ENCODE measurements at places on chromosomes 3 and 15.

DNA sequence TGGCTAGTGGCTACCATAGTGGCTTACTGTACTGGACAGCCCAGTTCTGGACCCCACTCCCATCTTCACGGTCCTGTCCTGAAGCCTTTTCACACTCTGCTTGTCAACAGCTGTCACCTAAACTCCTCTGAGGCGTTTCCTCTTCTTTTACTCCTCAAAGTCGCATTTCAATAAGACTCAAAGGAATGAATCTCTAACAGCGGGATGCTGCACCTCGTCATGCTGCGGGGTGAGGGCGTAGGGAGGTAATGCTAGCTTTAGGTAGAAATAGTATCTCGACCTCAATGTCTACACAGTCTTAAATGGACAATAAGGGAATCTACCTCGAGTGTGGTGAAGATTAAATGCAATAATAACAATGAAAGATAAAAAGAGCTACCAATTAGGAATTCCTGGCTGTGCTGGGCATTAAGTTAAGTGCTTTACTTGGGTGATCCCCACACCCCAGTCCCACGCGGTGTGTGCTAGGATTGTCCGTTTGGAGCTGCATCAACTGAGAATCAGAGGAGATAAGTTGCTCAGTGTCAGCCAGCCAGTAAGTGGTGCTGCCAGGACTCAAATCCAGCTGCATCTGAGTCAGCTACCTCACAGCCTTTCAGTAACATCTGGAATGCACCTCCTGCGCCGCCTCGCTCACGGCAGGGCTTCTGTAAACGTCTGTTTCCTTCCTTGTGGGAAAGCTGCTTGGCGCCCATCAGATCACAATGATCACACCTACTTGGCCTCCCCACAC lies 14.0 kb downstream of the PLA2G4D start:
- DNase-seq = no peak

- peak; percentile 53 for DNase-seq
Measured at GRCh38 chr3:157160658-157161424, 894 bp upstream of the CCNL1 start.

- DNase-seq = no peak
Measured at GRCh38 chr3:195441476-195441991, 1.3 kb downstream of the ACAP2 start.

- no peak for DNase-seq
Measured at GRCh38 chr3:127940116-127940515, 25.1 kb downstream of the KBTBD12 start.

DNA sequence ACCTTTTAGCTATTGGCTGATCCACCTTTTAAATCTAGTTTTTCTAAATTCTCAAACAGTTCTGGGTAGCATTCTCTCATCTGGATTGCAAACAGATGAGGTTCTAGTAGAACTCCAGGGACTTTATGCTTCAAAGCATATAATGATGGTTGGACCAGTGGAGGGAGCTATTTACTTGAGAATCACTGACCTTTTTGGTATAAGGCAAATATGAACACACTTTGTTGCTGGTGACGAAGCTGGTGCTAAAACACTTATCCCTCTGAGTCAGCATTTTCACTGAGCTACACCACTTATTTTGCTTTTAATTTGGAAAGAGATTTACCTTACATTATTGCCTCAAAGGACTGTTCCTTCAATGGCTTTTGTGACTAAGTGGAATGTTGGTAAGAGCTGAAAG lies 58.6 kb upstream of the SLITRK3 start:
- peak; percentile 33 for DNase-seq

- no peak for DNase-seq
Measured at GRCh38 chr3:64131725-64132469, 93.4 kb downstream of the PRICKLE2 start.

DNA sequence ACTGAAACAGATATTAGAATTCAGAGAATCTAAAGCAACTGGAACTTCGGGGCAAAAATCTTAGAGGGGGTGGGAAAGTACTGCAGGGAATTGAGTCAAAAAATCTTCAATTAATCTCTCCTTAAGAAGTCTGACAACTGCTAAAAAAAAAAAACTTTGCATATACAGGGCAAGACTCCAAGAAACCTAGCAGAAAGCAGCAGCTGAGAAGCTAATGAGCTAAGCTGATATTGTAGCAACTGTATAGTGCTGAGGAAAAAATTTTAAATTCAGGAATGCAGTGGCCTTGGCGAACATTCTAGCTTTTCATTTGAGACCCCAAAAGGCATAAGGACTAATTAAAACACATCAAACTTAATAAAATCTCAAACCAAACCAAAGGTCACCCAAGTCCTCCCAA lies 113.6 kb downstream of the SCAPER start:
- no peak for DNase-seq

- no peak for DNase-seq
Measured at GRCh38 chr3:20760981-20761380, 575.0 kb upstream of the SGO1 start.

- DNase-seq = no peak
Measured at GRCh38 chr3:48352546-48352945, 19.1 kb upstream of the SPINK8 start.

DNA sequence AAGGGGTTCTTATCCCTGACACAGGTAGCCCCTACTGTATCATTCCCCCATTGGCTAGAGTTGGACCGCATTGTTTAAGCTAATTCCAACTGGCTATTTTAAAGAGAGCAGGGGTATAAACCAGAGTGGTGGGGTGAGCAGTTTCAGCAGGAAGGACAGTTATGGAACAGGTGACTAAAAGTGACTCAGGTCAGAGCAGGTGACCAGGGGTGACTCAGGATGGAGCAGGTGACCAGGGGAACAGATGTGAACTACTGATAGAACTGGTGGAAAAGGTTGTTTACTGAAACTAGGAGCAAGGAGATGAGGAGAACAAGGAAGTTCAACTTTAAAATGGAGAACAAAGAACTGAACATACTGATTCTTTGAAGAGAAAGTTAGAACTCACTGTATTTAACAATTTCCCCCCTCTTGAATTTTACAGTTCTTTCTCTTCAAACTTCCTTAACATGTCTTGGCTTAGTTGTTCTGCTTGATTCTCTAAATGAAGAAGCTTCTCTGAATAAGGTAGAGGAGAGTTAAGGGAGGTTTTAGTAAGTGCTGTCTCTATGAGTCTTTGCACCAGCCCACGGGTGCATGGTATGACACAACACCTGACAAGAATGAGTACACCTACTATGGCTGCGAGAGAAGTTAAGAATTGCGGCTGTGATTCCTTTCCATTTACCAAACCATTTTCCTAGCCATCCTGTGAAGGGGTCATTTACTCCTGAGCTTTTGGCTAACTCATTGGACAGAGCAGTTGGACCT lies 83.4 kb upstream of the WNT7A start:
- DNase-seq = no peak

DNA sequence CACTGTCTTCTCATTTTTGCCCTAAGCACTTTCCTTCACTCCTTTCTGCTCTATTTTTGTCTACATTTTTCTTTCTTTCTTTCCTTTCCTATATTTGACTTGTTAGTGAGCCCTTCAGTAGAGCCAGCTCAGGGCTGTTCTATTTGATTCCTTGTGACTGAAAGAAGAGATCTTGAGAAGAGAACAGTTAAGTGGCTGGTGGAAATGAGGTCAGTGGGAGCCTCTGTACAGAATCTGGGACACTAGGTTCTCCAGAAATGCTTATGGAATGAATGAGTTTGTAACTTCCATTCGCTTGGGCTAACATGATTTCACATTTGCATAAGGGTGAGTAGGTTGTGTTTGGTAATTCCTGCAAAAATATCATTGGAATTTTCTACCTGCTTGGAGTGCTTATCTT lies 45.6 kb downstream of the CACNA2D3 start:
- no peak for DNase-seq

- DNase-seq = no peak
Measured at GRCh38 chr3:42349765-42350594, 60.4 kb downstream of the LYZL4 start.

DNA sequence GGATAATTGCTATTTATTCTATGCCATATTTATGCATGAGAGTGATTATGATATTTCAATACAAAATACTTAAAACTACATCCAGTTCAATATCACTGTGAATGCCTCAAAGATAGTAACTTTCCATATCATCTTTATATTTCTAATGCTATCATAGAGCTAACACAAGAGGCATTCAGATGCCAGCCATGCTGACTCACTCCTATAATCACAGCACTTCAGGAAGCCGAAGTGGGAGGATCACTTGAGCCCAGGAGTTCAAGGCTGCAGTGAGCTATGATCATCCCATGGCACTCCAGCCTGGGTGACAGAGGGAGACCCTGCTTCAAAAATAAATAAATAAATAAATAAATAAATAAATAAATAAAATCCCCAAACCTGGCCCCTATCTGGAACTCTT lies 498.7 kb downstream of the EPHA3 start:
- no peak for DNase-seq

- DNase-seq = no peak
Measured at GRCh38 chr15:27965546-27965945, 133.6 kb downstream of the OCA2 start.

GRCh38 chr3:20743553-20744321 lies 557.7 kb upstream of the SGO1 start:
- no peak for DNase-seq

DNA sequence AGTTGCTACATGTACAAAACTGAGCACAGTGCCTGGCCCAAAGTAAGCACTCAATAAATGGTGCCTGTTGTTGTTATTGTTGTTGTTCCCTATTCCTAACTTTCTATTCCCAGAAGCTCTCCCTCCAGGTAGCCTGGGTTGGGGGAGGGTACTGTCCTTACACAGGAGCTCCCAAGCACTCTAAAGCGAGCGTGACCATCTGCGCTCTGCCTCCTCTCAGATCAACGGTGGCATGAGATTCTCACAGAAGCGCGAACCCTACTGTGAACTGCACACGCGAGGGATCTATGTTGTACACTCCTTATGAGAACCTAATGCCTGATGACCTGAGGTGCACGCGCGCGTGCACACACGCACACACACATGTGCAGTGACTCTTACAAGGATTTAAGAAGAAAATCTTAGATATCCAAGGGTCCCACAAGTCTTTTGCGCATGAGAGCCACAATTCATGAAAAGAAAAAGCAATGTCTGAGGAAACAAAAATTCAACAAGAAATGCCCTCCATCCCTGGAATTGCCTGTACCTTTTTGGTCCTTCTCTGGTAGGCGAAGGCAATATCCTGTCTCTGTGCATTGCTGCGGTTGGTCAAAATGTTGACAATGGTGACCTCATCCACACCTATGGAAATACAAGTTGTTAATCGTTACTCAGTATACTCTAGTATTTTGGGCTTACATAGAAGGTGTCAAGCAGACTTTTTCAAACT lies 33.7 kb downstream of the ANXA2 start:
- DNase-seq = no peak

DNA sequence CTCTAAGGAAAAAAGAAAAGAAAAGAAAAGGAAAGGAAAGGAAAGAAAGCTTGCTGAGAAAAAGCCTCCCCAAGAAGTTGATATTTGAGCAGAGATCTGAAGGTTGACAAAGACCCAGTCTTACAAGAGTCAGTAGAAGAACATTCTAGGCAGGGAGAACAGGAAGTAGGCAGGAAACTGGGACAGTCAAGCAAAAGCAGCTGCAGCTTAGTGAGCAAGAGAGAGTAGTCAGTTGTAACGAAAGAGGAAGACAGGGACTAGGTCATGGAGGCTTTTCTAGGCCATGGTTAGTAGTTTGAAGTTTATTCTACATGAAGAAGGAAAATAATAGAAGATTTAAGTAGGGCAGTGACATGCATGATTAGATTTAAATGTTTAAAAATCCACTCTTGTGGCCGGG lies 31.8 kb upstream of the KLHL6 start:
- DNase-seq = no peak

DNA sequence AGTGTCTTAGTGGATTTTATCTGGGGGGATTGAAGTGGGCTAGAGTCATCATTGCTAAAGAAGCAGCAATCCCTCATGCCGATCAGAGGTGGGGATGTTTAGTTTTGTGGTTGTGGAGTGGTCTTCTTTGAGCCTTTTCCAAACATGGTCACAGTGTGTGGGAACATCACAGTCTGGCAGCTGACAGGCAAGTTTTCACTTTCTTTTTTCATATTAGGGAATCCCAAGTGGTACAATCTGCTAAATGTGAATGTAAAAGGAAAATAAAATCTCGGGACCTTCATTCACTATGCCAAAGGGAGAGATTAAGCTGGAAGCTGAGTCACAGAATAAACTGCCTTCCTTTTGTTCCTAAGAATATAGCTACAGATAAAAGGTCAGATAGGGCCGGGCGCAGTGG lies 10.4 kb upstream of the CX3CR1 start:
- DNase-seq = no peak

- no peak for DNase-seq
Measured at GRCh38 chr15:49290191-49290590, 120.1 kb downstream of the GALK2 start.

GRCh38 chr3:61152071-61152470 lies 99.2 kb downstream of the FHIT start:
- no peak for DNase-seq

- DNase-seq = peak; percentile 22
Measured at GRCh38 chr3:196518966-196519717, 4.0 kb upstream of the SMCO1 start.

DNA sequence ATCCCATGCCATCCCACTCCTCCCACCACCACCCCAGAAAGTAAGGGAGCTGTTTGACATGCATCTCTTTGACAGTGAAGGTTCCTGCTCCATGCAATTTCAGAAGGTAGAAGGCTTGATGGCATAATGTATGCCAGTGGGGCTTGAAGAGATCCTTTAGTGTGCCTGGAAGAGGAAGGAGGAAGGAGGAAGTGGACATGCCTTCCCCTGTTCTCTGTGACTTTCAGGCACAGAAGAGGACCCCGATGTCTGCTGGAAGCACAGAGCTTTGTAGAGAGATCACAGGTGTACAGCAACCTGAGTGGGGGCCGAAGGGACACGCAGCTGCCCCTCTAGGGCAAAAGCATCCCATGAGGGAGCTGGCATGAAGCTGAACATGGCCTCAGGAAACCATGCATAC lies 171.6 kb downstream of the CD47 start:
- DNase-seq = no peak

- no peak for DNase-seq
Measured at GRCh38 chr15:52361494-52361893, 65.9 kb upstream of the MYO5C start.

DNA sequence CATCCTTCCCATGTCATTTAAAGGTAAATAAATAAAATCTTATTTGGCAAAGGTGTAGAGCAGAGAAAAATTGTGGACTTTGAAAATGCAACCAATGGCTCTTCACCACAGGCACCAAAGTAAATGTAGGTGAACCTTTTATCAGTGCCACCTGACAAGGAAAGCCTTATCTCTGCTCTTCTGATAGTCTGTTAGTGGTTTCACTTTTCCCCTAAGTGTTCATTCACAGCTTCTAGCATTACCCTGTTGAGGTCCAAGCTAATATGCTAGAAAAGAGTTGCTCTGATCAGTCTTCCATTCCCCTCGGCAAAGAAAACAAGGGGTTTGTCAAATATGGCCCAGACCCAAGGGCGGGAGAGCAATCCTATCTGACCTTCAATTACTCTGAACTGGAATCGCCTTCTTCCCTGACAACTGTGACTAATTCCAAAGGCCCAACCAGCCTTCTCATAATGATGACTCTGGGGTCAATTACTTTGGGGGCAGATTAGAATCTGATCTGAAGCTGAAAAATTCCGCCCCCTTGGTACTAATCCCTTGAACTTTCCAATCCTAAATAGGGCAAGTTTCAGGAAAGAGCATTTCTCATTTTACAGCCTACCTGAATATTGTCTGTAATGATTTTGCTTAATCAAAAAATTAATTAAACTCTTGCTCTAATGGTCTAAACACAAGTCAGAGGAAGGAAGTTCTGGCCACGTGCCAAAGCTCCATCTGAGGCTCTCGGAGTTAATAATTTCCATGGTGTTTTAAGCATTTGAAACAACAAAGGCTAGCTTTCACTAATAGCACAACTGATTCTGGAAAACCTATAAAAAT lies 52.4 kb downstream of the SETMAR start:
- no peak for DNase-seq

- DNase-seq = peak; percentile 67
Measured at GRCh38 chr3:129794311-129795185, 99.0 kb downstream of the TMCC1 start.

Measured in NCI-H345 (cell line).